Hair follicular keratinocyte (primary cell): ENCODE measurements at places on chromosomes 4 and X. TPM values are rescaled to one million over a fixed set of nuclear protein-coding genes. Genes with fewer than 3 reads are reported as not detected.

CRMP1 gene
- total RNA-seq: not detected in 2 replicates

ADGRA3 gene
- total RNA-seq: 32.8 and 33.1 TPM in 2 replicates

IL2 gene
- not detected in 2 replicates for total RNA-seq

KIF4A gene
- total RNA-seq: 5.2 and 12.3 TPM in 2 replicates

GABRE gene
- 9.4 and 10.5 TPM in 2 replicates for total RNA-seq

GATA1 gene
- total RNA-seq: not detected in 2 replicates

PDE5A gene
- total RNA-seq: 4.4 and 5.7 TPM in 2 replicates

MED12 gene
- total RNA-seq: 11.0 and 16.0 TPM in 2 replicates

MORF4L2 gene
- 284 and 368 TPM in 2 replicates for total RNA-seq

RIPPLY1 gene
- not detected in 2 replicates for total RNA-seq

C1GALT1C1 gene
- total RNA-seq: 11.2 and 14.6 TPM in 2 replicates

AADAT gene
- total RNA-seq: 3.1 and 4.7 TPM in 2 replicates

TRAM1L1 gene
- 0.68 and 1.2 TPM in 2 replicates for total RNA-seq

ADH1A gene
- total RNA-seq: not detected in 2 replicates

CT55 gene
- not detected in 2 replicates for total RNA-seq

FAM149A gene
- 0.08 TPM in 1 of 2 replicates, not detected in the other for total RNA-seq

NAT8L gene
- total RNA-seq: not detected in 2 replicates
